ENCODE measurements at places on chromosomes 7 and 10.

DNA sequence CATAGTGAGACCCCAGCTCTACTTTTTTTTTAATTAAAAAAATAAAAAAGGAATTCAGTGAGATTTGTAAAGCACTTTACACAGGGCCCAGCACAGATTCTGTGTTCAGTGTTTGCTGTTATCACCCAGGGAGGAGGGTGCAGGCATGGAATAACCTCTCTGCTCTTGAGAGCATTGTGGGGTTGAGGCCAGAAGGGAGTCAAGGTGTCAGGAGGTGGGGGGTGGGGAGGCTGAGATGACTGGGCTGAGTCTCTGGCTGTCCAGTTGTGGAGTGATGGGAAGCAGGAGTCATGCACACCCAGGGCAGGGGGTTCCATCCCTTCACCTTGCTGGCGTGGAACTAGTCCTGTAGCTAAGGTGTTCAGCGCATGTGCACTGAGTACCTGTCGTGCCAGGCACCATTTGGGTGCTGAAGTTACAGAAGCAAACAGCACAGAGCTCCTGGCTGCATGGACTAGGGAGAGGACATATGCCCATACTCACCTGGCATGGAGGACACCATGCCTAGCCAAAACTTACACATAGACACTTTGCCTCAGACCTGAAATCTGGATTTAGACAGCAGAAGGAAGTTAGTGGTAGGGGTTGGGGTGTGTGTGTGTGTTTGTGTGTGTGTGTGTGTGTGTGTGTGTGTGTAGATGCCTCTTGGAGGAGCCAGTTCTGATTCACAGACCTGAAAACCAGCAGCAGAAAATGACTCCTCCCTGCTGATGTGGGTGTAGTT is 69.2 kb upstream of the LRRC4 start:
- DNase-seq = no peak

DNA sequence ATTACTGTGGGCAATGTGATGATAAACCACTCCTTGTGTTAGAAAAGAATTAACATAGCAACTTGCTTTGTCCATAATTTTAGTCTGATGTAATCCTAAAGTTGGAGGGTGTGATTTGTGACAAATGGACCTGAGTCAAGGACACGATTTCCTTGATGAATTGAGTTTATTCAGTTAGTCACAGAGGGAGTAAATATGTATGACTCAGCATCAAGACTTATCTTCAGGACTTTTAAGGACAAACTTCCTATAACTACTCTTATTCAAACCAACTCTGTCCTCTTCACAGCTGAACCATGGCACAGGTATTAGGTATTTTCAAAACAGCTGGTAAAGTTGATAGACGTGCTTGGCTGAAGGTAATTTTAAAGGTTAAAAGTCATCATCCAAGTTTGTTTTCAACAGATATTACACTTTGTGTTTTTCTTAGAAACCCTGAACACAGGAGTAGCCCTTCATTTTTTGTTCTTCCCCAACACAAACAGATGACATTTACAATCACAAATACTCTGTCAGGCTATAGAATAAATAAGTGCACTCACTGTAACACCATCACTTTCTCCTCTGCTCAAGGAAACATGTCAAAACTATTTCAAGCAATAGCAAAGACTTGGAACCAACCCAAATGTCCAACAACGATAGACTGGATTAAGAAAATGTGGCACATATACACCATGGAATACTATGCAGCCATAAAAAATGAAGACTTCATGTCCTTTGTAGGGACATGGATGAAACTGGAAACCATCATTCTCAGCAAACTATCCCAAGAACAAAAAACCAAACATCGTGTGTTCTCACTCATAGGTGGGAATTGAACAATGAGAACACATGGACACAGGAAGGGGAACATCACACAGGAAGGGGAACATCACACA is 54.5 kb downstream of the COA1 start:
- DNase-seq = peak; percentile 82

DNA sequence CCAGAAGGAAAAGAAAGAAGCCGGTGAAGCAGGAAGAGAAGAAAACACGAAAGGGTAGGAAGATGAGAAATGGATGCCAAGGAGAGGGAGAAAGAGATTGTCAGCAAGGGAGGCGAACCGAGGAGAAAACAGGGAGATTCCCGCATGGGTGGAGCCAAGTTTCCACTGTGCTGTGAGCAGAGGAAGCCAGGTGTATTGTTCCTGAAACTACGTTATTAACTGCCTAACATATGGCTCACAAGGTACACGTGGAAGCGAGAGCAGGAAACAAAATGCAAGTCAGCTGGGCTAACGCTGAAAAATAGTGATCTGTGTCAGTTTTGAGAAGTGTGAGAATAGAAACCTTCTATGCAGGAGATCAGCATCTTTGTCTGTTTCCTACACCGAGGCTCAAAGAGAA is 20.4 kb upstream of the HIPK2 start:
- no peak for DNase-seq

- no peak for DNase-seq
Observed at GRCh38 chr7:157046681-157047080, 36.2 kb upstream of the MNX1 start.

DNA sequence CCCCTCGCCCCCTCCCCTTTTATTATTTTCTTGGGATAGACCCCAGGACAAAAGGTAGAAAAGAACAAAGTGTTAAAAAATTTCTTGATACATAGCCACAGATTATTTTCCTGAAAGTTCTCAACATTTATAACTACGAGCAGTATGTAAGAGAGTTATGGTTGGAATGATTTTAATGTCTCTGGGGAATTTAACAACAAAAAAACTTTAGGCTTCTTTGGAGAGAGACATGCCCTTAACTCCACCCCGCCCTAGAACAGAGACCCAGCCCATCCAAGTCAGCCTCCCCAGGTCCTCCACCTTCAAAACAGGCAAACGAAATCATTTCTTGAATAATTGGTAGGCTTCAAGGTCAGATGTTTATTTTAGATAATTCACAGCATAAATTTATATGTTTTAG is 97.1 kb downstream of the TCF7L2 start:
- DNase-seq = no peak

- DNase-seq = no peak
Observed at GRCh38 chr10:18185621-18186020, 45.4 kb downstream of the CACNB2 start.
